ENCODE measurements at places on chromosomes 2 and 18.

DNA sequence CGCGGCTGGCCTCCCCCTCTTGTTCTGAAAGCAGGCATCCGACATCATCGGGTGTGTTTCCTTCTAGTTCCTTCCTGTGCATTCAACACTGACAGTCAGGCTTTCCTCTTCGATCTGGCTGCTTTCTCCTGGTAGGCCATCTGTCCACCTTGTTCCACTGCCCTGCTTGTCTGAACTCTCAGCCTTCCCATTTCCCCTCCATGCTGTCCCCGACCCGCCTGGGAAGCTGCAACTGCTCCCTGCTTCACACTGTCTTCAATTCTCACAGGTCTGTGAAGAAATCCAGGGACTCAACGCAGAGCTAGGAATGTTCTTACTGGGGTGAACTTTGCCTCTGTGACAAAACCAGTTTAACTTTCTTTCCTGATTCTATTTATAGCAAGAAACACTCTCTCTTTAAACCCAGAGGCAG, 43.0 kb downstream of the KIF3C start:
- DNase-seq, result no peak

GRCh38 chr2:164642268-164642667, 21.0 kb upstream of the GRB14 start:
- no peak for DNase-seq

- DNase-seq, result no peak
These were observed 56.0 kb downstream of the SH3BP4 start for GRCh38 chr2:235007664-235008457.

DNA sequence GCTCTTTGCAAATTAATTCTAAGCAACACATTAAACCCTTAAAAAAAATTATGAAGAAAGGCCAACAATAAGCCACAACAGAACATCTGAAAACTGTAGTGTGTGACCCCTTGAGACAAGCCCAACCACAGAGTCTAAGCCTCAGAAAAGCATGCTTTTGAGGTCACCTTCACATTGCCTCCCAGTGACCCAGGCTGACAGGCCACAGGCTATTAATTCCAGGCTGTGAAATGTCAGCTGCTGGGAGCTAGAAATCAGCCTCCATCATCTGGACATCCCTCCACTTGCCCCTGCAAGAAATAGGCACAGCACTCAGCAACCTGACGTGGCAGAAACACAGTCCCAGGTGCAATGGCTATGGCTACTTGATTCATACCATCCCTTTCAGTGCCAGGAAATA, 179.4 kb upstream of the ZFP36L2 start:
- DNase-seq, result no peak

DNA sequence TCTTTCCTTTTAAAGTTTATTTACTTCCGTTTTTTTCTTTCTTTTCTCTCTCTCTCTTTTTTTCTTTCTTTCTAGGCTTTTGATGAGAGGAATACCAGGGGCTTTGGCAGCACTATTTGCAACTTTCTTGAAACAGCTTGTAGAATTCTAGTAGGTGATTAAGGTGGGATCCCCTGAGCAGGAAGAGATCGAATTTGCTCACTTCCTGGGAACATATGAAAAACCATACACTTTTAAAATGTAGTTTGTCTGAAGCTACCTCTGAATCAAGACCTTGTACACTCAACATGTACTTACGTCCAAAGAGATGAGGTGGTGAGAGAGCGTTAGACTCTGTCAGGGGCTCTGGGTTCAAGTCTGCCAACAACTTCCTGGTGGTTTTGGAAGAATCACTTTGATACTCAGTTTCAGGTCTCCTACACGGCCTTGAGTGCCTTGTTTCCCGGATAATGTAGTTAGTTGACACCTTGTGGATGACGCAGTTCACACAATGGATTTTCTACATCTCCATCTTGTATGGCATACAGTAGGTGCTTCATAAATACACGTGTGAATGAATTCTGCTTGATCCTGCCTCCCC, 229.1 kb downstream of the MYCN start:
- DNase-seq, result no peak

DNA sequence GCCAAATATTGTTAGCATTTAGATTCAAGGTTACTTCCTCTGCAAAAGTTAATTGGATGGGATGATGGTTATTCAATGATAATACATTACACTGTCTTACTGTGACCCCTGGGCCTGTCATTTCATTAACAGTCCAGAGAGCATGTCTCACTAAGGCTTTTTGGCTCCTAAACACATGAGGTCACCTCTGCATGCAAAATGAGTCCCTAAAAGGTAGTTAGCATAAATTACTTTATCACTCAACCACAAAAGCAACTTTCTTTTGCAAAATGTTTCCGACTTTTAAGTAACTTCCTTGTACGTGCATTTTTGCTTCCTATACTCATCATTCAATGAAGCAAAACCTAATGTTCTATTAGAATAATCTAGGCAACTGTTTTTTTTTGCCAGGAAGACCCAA, 16.8 kb upstream of the AGFG1 start:
- no peak for DNase-seq

GRCh38 chr2:202378662-202379358, 2.7 kb downstream of the BMPR2 start:
- no peak for DNase-seq

DNA sequence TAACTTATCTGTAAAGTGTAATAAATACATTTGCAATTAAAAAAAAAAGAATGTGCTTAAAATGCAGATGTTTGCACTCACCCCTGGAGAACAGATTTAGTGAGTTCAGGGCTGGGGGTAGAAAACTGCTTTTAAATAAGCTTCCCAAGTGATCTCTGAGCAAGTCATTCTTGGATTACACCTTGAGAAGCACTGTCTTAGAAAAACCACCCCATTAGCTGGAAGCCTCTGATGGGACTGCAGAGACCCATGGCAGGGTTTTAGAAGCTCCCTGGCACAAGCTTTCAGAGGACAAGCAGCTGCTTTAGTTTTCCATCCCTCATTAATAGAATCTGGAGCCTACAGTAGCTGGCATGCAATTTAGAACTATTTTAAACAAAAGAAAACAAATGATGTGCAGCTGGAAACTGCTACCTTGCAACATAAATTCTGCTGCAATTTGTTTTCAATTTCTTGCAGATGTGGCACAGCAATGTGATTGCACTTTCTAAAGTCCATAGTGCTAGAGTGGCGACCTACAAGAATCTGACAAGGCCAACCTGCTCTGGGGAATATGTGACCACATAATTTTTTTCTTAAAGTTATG, 141.5 kb downstream of the CDC42EP3 start:
- DNase-seq, result no peak

DNA sequence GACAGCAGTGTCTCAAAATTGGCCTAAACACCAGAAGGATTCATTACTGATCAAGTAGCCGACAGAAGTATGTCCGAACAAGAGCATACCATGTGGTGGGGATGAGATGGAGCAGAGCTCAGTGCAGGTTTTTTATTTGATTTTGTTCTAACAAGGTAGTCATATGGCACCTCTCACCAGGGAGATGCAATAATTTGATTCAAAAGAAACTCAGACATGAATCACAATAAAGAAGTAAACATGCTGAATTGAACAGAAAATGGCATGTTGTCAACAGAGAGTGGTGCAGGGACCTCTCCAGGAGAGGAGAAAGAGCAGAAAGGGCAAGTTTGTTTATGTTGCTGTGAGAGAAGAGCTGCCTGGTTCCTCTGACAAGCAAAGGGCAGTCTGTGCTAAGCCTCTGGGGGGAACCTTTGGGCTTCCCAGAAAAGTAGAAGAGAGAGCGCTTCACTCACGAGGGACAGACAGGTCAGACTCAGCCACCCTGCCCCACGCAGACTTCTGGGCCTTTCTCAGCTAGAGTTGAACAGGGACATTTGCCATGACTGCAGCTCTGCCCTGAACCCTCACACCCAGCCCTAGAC, 351.3 kb upstream of the RAB12 start:
- no peak for DNase-seq

DNA sequence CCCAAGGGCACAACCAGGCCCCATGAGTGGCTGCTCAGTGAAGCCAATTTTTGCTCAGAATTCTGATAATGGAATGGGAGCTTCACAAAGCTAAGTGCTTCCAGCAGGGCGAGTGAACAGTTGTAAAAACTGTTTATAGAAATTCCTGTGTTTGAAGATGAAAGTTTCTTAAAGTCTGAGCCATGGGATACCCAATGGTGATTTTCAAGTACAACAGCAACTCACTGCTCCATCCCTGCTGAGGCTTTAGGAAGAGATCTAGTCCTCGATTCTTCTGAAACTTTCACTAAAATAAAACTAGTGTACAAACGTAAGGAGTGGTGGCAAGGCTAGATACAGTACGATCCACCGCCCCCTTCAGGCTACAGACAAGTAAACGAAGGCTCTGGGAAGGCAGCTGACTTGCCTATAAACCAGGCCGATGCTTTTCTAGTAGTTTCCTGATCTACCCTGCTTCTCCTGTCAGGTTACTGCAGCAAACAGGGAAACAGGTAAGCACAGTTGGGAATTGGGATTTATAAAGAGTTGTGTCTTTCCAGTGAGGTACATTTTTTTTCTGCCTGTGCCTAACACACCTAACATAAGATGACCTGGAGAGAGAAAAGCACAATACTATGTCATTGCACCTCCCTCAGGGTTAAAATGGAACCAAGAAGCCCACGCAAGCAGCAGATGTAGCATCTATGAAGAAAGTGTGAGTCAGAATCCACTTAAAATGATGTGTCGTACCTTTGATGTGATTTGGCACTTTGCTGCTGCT, 108.7 kb downstream of the UXS1 start:
- peak; percentile 45 for DNase-seq

DNA sequence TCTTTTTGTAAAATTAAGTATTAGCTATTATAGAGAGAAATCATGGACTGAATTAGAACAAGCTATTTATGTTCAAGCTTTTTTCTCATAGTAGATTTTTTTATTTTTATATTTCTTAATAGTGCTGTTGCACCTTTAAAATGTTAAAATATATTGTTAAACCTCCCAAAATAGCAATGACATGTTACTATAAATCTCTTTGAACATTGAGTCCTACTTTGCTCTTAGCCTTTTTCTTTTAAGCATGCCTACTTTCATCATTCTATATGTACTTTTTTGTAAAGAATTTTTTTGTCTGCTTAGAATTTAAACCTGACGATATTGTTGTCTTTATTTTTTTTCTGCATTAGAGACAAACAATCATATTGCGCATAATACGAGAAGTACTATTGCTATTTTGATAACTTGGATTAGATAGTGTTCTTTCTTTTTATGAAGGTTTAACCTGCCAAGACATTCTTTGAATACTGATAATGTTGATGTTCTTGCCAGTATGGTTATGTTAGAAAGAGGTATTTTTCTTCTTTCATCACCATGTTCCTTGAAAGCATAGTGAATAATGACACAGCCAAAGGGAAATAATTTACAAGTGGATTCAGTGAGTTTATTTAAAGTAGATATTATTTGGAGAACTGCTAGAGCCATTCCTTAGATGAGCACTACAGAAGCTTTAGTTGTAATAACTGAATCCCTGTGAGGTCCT, 40.6 kb downstream of the PMS1 start:
- no peak for DNase-seq

- no peak for DNase-seq
These were observed 1.1 kb downstream of the CNDP2 start for GRCh38 chr18:74497324-74497676.

GRCh38 chr18:25181581-25181980, 170.4 kb downstream of the ZNF521 start:
- DNase-seq, result no peak

DNA sequence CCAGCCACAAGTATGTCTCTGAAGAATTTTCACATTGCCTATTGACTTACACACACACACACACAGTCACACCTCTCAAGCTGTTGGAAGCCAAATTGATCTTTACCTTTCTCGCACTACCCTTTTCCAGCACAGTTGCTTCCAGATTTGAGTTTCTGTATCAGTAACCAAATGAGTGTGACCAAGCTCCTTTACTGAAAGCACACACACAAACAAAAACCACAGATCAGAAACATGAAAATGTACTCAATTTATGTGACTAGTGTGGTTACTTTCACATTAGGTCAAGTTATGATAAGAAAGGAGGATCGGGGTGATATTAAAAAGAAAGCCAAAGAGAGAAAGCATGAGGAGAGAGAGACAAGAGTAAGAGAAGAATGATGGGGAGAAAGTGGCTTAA, 993.9 kb upstream of the POU3F3 start:
- DNase-seq, result no peak

GRCh38 chr2:158463496-158464095, 6.8 kb downstream of the PKP4 start:
- DNase-seq, result no peak

DNA sequence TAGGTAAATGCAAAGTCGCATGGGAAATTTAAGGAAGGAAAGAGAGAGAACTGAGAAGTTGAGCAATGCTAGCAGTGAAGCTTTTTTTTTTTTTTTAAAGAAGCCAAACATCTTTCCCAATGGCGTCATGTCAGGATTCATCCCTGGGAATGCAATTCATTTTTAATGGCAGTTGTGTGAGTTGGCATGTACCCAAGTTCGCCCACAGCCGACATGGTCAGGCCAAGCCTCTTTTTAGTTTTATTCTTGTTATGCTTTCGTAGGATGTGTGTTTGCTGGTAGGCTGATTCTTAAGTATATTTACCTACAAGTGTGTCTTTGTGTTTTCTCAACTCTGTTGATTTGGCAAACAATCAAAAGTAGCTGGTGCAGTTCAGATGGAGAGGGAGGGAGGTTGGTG, 127.6 kb upstream of the ITGA6 start:
- no peak for DNase-seq

DNA sequence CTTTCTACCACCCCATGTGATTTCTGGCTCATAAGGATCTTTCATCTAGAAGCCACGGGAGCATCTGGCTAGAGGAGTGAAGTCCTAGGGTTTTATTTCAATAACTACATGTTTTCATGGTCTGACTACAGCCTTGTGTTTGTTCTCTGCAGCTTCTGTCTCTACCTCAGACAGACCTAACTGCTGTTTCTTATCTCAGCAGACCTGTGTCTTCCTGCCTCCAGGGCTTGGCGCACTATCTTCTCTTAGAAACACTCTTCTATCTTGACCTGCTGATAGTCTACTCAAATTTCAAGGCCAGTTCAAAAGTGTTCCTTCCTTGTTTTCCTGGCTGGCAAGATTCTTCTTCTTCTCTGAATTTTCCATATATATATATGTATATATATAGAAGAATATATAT, 11.0 kb upstream of the TRIB2 start:
- no peak for DNase-seq

DNA sequence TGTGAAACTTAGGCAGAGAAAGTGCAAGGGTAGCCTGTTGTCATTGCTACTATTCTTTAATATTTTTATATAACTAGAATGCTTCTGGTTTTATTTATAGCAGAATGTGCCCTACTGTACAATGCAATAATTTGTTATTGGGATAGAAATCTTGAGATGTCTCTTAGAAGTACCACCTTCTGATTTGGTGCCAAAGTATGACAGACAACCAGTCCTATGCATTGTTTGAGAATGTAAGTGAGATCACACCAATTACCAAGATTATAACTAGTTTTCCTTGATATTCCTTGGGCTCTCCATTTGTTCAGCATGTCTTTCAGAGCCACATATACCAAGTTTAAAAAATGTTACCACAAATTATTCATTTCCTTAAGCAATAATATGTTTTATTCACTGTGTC, 399.7 kb downstream of the CPS1 start:
- DNase-seq, result no peak
